ENCODE measurements at places on chromosomes 11 and 22.

DNA sequence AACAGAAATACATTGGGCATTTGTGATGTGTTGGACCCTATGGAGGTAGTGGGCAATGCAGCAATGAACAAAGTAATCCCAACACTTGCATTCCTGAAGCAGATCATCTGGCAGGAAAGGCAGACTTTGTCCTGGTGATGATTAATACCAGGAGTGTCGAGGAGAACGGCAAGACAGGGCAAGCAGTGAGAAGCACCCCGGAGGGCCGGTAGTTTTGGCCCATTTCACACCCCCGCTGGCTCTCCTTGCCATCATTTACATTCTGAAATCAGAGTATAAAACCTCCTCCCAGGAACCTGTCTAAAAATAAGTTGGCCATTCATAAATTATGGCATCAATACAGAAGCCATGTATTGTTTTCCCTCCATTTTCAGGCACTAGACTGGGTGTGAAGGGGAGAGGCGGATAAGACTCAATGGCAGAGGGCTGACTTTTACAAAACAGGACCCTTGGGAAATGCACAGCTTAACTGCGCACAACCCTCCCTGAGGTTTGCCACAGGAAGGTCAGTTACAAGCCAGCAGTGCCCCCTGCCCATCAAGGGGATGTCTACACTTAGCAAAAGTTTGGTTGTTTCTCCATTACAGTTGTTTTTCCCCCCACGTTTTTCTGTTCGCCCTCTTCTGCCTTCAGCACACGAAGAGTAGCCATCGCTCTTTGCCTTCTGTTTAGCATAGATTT is 55.6 kb downstream of the OPCML start:
- DNase-seq, result no peak

DNA sequence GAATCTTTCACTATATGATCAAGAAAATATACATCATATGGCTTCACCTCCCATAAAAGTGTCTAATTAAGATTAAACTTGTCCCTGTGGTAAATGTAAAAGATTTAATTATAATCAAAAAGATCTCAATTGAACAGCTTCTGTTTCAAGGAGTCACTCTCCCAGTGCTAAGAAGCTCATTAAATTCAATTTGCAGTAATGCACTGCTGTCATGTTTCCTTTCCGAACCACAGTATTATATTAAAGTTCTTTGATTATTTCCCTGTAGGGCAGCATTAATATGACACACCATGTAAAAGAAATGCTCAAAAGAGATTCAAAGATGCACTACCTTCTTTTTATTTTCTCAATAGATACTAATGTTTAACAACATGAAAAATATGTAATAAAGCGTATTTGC is 758.4 kb downstream of the LRRC4C start:
- DNase-seq, result no peak

DNA sequence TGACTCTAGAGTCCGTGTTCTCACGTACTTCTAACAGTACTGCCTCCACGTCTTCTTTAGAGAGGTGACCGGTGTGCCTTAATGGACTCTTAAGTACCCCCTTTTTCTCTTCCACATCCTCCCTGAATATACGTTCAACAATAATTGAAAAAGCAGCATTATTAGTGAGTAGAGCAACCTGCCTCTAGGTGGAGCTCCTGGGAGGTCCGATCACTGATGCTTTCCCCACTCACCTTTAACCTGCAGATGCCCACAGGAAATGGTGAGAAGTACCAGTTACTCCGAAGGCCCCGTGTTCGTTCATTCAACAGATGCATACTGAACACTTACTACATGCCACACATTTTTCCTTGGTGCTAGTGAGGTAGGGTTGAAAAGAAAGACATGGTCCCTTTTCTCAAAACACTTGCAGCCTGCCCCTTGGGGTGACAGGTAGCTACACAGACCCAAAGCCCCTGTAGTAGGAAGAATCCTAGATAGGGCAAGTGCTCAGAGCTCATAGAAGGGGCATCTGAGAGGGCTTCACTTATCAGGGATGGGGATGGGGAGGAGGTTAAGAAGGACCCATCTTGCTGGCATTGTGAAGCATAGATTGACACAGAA is 72.7 kb downstream of the FEZ1 start:
- DNase-seq, result no peak

DNA sequence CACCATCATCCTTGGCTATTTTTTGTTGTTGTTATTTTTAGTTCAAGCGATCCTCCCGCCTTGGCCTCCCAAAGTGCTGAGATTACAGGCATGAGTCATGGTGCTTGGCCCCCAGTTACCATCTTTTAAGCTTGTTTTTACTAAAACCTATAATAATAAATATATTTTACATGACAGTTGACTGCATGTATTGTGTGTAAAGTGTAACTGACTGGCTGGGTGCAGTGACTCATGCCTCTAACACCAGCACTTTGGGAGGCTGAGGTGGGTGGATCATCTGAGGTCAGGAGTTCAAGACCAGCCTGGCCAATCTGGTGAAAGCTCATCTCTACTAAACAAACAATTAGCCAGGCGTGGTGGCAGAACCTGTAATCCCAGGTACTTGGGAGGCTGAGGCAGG is 386.2 kb downstream of the TENM4 start:
- DNase-seq, result no peak

DNA sequence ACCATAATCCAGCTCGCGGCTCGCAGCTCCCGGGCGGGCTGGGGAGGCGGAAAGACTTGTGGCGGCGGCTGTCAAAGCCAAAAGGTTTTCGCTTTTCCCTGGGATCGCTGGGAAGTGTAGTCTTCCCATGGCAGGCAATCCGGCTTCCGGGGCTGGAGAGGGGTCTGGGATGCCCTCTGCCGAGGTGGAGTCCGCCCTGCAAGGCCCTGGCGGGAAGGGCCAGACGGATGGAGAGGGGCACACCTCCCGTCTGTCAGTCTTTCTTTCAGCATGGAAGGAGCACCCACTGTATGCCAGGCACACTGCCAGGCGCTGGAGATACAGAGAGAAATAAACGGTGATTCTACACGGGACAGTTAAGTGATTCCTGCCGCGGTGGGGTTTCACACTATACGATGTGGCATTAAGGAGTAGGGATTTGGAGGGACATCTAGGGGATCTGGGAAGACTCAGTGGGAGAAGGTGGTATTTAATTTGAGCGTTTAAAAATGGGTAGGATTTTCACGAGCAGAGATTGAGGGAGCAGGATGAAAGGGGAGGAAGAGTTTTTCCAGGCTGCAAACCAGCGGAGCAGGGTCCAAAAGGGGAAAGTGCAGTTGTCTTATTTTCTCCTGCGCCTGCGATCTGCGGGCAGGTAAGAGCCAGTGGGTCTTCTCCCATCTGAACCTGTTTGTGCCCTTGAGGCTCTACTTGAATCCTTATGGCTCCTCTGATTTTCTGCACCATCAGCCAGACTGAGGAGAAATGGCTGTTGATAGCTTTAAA is at the start of gene BACE1:
BACE1 (minus strand) TSS at position 60 of the 765 bp plus-strand sequence. CDS start 461 bp downstream, outside the sequence.
- DNase-seq, result no peak

DNA sequence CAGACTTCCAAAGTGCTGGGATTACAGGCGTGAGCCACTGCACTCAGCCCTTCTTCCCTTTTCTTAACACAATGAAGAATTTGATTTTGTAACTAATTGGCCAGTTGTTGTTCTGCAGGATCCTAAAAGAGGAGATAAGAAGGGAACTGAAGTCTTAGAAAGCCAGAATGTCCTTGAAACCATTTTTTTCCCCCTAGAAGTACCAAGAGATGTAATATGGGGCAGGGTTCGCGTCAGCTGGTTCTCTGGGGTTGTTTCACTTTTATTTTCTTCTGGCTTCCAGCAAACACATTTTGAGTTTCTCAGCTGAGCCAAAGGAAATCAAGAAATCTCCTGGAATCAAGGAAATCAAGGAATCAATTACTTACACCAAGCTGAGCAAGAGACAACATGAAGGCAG is 7.6 kb upstream of the NUCB2 start:
- no peak for DNase-seq
